NCI-H510A (cell line): ENCODE measurements at places on chromosomes 12 and 14.

DNA sequence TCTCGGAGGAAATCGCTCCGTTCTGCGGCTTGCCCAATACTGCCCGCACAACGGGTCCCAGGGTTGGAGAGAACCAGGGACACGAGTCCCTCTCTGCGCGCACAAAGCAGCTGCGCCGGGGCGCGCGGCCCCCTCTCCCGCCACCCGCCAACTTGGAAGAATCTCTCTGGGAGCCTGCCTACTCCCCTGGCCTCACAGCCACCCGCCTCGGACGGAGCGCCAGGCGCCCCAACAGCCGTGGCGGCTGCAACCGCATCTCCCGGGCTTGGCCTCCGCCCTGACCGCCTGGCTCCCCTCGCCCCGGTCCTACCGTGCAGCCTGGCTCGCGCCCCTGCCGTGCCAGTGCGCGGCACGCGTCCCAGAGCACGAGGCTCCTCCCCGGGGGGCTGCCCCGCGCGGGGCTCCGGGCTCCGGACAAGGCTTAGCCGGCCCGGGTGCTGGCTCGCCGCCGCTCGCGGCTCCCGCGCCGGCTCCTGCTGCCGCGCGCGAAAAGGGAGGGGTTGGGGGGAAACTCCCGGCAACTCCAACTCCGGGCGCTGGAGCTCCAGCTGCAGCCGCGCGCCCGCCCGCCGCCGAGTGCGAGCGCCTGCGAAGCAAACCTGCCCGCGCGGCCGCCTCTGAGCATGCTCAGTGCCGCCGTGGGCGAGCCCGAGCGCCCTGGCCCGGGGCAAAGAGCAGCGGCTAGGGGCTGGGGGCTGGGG, at the start of gene STXBP6:
STXBP6 (minus strand) TSS at position 580 of the 701 bp plus-strand sequence. CDS start 75,329 bp downstream, outside the sequence.
- peak; percentile 61 for DNase-seq

GRCh38 chr12:42086031-42086430, 58.6 kb downstream of the GXYLT1 start:
- no peak for DNase-seq

GRCh38 chr12:91633734-91634357, 451.2 kb upstream of the DCN start:
- DNase-seq: no peak

DNA sequence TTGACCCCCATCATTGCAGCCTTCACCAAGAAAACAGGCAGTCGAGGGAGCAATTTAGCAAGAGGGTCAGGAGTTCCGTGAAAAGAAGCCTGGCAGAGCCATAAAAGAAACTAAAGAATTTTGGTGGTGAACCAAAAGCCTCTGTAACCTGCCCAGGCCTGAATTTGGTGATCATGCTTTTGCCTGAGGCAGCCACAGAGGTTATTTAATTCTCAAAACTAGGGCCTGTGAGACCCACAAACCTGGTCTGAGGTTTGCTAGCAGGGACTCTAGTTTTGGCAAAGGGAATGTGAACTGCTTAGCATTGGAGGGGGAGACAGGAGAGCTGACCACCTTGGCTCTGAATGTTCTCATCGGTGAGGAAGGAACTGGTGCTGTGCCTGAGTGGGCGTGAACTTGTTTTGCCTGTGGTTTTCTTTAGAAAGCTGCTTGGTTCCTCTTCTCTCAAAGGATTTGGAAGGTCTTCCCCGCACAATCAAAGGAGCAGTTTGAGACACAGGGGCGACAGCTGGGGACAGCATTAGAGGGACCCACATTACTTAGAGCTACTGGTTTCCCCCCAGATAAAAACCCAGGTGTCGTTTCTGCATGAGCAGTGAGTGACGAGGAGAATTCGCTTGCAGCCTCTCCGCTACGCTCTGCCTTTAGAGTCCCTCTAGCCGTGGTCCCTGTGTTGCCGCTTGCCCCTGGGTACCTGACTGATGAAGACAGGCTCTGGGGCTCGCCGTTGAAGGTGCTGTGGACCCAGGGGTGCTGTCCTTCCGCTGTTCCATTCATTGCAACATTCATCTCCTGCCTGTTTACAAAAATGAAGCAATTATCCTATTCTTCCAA, 12.6 kb upstream of the WNT5B start:
- DNase-seq: no peak

DNA sequence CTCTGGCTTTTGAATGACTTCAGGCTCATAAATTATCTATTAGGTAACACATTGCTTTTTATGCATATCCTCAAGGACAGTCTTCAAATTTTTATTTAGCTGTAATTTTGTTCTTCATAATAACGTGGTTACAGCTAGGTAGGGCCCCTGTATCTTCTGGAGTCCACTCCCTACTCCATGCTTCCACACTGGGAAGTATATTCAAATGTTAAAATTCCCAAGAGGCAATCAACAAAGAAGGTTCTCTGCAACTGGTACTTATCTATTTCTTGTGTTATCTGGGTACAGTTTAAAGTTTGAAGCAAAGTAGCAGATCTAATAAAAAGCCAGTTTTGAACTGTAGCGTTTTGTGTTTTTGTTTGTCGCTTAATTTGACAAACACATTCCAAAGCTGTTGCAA, 20.1 kb upstream of the BAZ1A start:
- no peak for DNase-seq

DNA sequence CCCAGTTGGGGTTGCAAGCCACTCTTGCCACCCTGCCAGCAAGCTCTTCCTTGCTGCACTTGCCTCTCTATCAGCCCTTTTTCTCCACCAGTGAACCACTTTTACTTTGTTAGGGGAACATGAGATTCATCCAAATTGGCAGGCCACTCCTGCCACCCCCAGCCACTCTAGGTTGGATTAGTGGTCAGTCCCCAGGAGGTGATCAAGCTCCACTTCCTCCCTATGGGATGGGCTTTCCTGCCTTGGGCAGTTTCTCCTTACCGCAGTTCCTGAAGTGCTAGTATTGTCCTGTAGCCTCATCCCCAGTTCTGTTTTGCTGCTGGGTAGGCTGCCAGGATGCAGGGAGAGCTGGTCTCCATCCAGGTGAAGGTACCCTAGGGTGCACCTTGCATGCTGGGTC, 104.5 kb downstream of the ALG10 start:
- DNase-seq: no peak

GRCh38 chr14:30985796-30986195, 39.7 kb upstream of the AP4S1 start:
- DNase-seq: no peak

GRCh38 chr14:23300687-23301223, 1.9 kb downstream of the PPP1R3E start:
- DNase-seq: peak; percentile 17

- peak; percentile 43 for DNase-seq
These were observed at the start of gene GPR135 for GRCh38 chr14:59465316-59466135. TSS of gene GPR135 (minus strand) at chr14:59465380. CDS start at chr14:59465226, 154 bp downstream.

GRCh38 chr14:93893661-93894261, 33.4 kb upstream of the FAM181A start:
- no peak for DNase-seq

GRCh38 chr12:129185855-129186254, 332.6 kb downstream of the GLT1D1 start:
- DNase-seq: no peak

- DNase-seq: peak; percentile 80
These were observed 84.6 kb upstream of the NAV3 start for GRCh38 chr12:77746096-77746495.

- no peak for DNase-seq
These were observed 759 bp upstream of the KLC1 start for GRCh38 chr14:103628221-103628683.

GRCh38 chr12:121404734-121405133, 4.8 kb downstream of the RNF34 start:
- peak; percentile 81 for DNase-seq

DNA sequence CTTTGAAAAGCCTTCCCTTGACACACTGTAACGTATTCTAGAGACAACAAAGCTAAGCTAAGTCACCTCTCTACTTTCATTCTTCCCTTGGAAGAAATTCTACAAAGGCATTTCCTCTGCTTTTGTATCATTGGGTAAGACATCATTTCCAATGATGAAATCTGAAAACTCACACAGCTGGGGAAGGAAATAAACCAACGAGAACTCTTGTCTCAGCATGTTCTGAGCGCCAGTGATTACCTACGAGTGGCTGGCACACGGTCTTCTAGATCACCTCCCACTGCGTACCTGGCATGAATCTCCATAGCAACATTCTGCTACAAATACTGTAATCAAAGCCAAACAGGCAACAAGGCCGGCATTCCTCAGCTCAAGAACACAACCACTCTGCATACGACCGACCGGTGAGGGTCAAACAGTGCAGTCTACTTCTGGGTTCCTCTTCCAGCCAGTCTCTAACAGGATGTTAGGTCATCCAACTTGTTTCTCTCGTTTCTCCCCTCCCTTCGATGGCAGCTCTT, 7.6 kb downstream of the VPS37B start:
- peak; percentile 77 for DNase-seq

GRCh38 chr12:65532764-65533163, 254.3 kb downstream of the MSRB3 start:
- DNase-seq: no peak

GRCh38 chr14:100143523-100143922, 15.9 kb downstream of the DEGS2 start:
- DNase-seq: no peak

DNA sequence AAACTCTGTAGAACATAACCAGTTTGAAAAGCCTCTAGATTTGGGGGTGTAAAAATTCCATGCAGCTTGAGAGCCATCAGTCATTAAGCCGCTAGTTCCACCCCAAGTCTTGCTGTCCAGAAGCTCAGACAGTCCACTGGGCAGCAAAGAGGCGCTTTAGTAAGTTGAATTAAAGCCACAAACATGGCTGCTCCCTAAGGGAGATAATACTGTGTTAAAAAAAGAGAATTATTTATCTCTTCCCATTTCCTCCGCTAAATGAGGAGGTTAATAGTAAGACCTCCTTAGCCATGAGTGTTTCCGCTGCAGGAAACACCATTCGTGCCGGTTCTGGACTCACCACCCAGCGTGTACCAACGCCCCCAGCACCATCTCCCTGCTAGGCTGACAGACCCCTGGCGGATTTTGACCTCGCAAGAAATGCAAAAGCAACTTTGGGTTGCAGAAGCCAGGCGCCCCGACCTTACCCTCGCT, 536 bp downstream of the TM7SF3 start:
- no peak for DNase-seq

DNA sequence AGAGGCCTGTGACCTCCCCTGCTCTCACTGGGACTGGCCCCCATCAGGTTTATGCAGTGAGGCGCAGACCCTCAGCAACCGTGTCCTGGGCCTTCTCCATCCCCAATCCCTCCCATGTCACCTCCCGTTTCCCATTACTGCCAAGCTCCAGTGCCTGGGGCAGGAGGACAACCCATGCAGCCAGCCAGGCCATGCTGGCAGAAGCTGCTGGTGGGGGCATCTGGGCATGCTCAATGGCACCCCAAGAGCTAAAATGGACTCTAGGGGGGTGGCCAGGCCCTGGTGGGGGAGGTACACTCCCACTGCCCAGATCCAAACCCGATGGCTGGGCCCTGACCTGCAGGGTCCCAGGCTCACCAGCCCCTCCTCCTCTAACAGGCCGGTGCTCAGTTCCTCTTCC, 20.5 kb upstream of the GPR132 start:
- no peak for DNase-seq

DNA sequence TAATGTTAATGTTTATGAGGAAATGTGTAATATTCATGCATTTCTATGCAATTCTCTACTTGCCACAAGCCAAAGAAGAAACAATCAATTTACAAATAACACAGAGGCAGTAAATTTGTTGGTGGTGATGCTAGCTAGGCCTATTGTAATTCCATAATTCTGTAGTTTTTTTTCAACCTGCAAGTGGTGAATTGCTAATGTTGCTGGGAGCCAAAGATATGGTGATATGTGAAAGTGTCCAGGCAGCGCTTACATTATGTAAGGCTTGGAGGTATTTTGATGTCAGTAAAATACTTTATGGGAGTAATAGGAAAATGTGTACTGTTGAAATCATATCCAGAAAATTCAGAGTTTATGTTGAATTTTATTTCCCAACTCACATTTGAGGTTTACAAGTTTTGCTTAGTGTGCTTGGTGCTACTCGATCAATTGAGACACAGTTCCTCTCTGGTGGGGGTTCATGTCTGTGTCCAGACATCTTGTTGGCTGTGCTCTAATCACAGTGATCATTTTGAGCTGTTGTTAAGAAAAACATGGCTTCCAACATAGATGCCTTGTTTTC, 23.2 kb downstream of the TMTC2 start:
- no peak for DNase-seq

DNA sequence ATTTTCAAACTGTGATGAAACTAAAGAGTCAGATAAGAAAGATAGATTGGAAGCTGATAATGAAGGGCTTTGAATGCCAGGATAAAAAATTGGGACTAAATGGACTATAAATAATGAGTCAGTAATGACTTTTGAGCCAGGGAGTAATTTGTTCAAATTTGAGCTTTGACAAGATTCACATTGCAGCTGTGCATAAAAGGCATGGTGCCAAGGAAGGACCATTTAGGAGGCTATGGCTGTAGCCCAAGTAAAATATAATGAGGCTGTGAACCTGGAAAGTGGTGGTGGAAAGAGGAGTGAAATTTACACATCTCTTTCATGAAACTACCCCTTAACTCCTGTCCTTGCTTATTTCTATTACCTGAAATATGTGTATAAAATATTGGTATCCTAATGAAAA, 218.5 kb downstream of the SLC6A15 start:
- DNase-seq: no peak

DNA sequence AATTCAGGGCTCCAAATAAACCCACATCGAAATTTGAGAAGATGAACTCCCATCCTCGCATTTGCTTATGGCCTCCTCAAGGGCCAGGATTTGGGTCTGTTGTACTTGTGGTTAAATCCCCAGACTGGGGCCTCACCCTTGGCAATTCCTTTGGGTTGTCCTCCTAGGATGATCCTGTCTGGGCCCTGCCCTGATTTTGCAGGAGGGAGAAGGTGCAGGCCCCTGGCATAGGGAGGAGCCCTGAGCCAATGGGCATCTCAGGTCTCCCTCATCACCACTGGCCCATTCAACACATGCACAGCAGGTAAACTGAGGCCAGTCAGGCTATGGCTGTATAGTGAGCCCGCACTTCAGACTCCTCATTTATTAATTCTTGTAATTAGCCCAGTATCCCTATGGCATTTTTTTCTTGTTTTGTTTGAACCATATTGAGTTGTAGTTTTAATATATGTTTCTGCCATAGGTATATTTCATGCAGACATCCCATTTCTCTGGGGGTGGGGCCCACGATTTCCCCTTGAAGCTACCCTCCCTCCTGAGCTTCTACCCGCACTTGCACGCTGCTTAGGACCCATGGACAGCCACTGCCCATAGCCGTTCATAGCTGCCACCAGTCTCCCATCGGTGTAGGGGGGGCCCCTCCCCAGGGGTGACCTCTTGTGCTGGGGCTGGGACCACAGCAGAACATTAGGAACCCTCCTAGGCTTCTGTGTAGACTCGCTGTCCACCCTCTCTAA, 67.1 kb upstream of the DDX11 start:
- DNase-seq: no peak

DNA sequence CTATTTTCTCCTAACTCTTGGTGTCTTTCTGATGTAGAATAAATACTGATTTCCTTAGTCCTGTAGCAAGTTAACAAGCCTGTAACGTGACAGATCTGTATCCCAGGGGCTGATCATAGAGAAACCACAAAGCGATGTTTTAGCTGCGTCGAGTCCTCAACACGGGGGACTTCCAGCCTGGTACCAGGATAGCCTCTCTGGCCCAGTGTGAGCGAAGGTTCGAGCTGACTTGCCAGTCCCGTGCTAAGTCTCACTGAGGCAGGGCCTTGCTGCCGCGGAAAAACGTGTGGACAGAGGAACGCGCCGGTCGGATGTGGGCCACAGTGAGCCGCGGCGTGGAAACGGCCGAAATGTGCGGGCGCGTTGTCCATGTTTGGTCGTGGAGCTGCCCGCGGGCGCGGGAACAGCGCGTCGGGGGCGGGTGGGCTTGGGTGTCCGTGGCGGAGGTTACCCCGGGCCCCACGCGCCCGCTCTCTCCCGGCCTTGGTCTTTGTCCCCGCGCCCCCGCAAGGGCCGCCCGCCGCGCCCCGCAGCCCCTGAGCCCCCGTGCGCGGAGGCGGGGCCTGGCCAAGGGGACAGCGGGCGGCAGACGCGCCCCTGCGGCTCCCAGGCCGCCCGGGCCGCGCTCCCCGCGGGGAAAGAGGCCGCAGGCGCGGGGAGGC, 531 bp upstream of the EML1 start:
- no peak for DNase-seq
